ENCODE measurements at places on chromosomes 11 and 22. TPM values are rescaled to one million over a fixed set of nuclear protein-coding genes. Genes with fewer than 3 reads are reported as not detected.

CDC42EP1 gene
- total RNA-seq: 0.42 TPM

GRCh38 chr11:43997022-43997660, 50.6 kb upstream of the ACCSL start:
- H3K27ac ChIP-seq: no peak overlapping the region
- H3K36me3 ChIP-seq: no peaks in the 10 kb centered on the region
- H3K4me3 ChIP-seq: no peak overlapping the region
- H3K27me3 ChIP-seq: peaks cover 9% of the 10 kb centered on the region
- H3K4me1 ChIP-seq: no peaks in the 10 kb centered on the region
- DNase-seq: no peak

OR2AG1 gene
- not detected for total RNA-seq

DNA sequence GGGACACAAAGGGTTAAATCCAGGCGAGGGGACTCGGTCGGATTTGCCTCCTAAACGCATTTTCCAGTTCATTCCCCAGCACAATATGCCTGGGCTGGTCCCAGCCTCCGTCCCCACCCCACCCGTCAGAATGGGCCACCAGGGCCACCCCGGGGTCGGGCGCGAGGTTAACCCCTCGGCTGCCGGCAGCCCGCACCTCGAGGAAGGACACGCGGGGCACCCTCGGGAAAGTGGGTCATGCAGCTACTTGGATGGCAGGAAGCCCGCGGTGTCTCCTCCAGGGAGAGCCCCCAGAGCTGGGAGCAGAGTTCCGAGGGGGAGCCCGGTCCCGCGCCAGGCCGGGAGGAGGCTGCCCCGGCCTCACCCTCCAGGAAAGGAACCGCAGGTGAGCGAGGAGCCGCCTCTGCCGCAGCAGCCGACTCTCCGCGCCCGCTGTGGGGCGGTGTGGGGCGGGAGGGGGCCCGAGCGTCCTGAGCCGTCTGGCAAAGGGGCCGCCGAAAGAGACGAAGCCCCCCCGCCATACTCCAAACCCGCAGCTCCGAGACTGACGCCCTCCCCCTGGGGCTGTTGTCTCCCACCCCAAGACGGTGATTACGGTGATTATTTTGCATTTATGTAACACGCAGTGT, 1.4 kb downstream of the NECTIN1 start:
- H3K27me3 ChIP-seq: peaks cover 57% of the 10 kb centered on the region
- H3K27ac ChIP-seq: no peak overlapping the region
- H3K36me3 ChIP-seq: no peaks in the 10 kb centered on the region
- peak overlapping the region; percentile 65 for H3K4me3 ChIP-seq

DNA sequence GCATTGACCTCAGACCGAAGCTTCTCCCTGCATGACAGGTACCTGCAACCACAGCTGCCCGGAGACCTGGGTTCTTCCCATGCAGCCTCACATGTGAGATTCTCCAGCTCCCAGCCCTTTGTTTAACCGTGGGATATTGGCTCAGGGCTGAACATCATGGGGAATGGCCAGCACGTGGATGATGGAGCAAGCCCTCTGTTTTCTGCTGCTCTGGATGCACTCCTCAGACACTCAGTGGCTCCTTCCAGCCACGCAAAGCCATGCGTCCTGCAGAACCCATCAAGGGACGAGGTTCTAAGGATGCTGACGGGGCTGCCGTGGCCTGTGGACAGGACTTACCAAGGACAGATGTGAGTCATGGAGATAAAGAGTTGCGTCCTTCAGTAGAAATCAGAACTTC, 639.1 kb downstream of the BRD1 start:
- no peak for DNase-seq
- H3K36me3 ChIP-seq: no peaks in the 10 kb centered on the region
- no peak overlapping the region for H3K4me3 ChIP-seq
- no peak overlapping the region for H3K27ac ChIP-seq

DNA sequence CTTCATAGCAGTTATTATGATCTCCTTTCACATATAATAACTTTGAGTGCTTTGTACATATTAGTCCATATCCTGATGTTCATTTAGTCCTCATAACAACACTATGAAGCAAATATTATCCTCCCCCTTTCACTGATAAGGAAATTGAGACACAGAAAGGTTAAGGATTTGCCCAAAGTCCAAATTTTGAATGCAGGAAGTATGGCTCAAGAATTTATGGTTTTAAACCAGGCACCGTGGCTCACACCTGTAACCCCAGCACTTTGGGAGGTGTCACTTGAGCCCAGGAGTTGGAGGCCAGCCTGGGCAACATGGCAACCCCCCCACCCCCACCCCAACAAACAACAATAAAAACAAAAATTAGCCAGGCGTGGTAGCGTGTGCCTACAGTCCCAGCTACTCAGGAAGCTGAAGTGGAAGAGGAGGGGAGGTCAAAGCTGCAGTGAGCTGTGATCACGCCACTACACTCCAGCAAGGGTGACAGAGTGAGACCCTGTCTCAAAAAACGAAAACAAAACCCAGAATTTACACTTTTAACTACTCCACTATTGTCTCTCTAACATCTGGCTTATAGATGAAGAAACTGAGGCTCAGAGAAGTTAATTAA, 8.6 kb downstream of the CCDC34 start:
- H3K4me1 ChIP-seq: peaks cover 7% of the 10 kb centered on the region
- no peaks in the 10 kb centered on the region for H3K27me3 ChIP-seq
- no peak overlapping the region for H3K4me3 ChIP-seq

DNA sequence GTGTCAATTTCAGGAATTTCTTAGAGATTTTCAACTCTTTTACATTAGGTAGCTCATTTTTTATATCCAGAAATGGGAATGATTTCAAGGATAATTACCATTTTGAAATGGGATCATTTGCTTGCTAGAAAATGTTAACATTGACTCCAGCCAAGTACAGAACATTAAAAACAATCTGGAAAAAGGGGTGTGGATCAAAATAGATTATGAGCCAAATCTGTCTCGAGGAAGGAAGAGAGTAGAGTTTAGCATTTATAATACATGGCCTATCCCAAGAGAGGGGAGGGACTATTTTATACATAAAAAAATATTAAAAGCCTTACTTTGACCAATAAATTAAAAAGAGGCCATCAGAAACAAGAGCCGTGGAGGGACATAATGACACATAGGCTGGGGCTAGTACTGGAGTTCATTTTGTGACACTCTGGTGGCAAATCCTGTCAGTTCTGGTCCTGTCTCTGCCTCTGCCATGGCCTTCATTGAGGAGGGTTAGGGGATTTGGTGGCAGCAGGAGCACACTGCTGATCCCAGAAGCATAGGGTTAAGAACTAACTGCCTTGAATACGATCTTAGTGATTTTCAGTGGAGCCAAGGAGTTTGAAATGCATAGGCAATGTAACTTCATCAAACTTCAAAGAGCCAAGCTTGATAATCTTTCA, 20.4 kb downstream of the PPP6R3 start:
- H3K27me3 ChIP-seq: no peaks in the 10 kb centered on the region
- H3K27ac ChIP-seq: no peak overlapping the region
- peaks cover 30% of the 10 kb centered on the region for H3K4me1 ChIP-seq
- no peak for DNase-seq
- peaks cover 52% of the 10 kb centered on the region for H3K36me3 ChIP-seq

NAV2 gene
- 0.67 TPM for total RNA-seq

- no peak for DNase-seq
- H3K4me3 ChIP-seq: no peak overlapping the region
- H3K27ac ChIP-seq: no peak overlapping the region
- peaks cover 30% of the 10 kb centered on the region for H3K4me1 ChIP-seq
- H3K27me3 ChIP-seq: no peaks in the 10 kb centered on the region
These were observed 43.7 kb upstream of the SUSD2 start for GRCh38 chr22:24137595-24137994.

DNA sequence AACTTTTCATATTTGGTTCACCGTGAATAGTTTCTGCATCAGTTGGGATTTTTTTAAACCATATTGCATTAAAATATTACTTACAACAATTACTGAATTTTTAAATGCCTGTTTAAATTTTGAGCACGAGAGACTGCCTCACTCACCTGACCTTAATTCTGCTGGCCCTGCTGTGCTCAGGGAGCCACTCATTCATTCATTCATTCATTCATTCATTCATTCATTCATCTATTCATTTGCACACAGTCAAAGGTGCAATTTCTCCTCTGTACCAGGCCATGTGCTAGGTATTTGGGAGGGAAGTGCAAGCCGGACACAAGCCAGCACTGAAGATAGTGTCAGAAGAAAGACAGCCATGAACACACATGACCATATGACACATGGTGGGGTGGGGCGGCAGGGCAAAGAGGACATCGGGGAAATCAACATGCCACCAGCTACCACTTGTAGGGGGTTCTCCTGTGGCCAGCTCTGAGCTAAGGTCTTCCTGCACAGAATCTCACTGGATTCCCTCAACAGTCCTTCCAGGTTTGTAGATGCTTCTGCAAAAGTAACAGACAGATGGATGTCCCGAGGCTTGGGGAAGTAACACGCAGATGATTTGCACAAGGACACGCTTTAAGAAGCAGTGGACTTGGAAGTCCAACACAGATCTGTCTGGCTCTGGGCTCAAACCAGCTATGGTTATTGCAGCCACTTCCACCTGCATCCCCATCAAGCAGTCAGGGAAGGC, 568 bp upstream of the CSF2RB start:
- H3K27ac ChIP-seq: no peak overlapping the region
- peaks cover 11% of the 10 kb centered on the region for H3K4me1 ChIP-seq
- no peak for DNase-seq
- peaks cover under 1% of the 10 kb centered on the region for H3K36me3 ChIP-seq
- H3K4me3 ChIP-seq: no peak overlapping the region

POU2AF2 gene
- not detected for total RNA-seq

- peaks cover 35% of the 10 kb centered on the region for H3K36me3 ChIP-seq
- H3K27ac ChIP-seq: peak overlapping the region; percentile 77
- peak overlapping the region; percentile 52 for H3K4me3 ChIP-seq
- DNase-seq: no peak
- H3K27me3 ChIP-seq: no peaks in the 10 kb centered on the region
These were observed 6.8 kb downstream of the EED start for GRCh38 chr11:86251345-86251744.

DNA sequence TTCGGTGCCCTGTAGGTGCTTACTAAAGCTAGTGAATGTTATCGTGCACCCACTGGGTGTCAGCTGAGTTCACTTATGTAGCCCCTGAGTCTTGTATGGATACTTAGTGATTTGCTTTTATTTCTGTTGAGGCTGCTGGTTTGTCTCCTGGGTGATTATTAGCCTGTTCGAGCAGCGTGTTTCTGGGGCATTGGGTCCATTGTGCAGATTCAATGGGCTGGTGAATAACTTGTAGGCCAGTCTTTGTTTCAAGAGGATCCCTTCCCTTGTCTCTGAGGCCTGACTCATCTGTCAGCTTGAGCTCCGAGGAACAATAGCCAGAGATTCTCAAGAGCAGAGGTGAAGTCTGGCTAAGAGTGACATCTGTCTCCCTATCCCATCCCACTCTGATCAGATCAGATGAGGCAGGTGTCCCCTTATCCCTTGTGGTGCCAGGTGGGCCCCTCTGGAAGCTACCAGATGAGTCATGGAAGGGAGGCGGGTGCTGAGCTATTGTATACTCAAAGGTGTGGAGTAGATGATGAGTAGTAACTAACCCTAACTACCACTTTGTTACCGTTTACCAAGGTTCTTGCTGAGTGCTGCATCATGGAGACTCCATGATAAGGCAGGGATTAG, 3.7 kb downstream of the MIAT start:
- no peaks in the 10 kb centered on the region for H3K27me3 ChIP-seq
- no peak overlapping the region for H3K4me3 ChIP-seq
- H3K36me3 ChIP-seq: peaks cover 16% of the 10 kb centered on the region
- H3K27ac ChIP-seq: peak overlapping the region; percentile 6

- H3K27ac ChIP-seq: peak overlapping the region; percentile 40
- H3K4me1 ChIP-seq: peaks cover 56% of the 10 kb centered on the region
- no peak for DNase-seq
- H3K27me3 ChIP-seq: no peaks in the 10 kb centered on the region
These were observed 5.6 kb upstream of the ANKRD13D start for GRCh38 chr11:67283481-67283963.

APBB1 gene
- total RNA-seq: 38.7 TPM

DNA sequence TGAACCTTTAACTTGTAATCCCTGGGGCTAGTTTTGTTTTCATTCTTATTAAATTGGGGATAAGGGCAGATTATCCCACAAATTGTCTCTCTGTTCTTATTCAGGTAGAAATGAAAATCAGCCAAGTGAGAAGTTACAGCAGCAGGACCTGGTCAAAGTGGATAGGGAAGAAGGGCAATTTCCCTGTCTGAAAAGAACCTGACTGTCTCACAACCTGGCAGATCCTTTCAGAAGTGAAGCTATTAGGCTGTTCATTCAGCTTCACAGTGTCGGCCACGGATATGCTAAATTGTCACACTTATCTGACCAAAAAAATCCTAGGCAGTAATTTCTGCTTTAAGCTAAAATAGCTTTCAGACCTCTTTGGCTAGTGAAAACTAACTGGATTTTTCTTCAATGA, 712.6 kb upstream of the ANO5 start:
- no peaks in the 10 kb centered on the region for H3K36me3 ChIP-seq
- no peaks in the 10 kb centered on the region for H3K27me3 ChIP-seq
- no peak overlapping the region for H3K27ac ChIP-seq
- no peaks in the 10 kb centered on the region for H3K4me1 ChIP-seq

ART5 gene
- not detected for total RNA-seq

DNA sequence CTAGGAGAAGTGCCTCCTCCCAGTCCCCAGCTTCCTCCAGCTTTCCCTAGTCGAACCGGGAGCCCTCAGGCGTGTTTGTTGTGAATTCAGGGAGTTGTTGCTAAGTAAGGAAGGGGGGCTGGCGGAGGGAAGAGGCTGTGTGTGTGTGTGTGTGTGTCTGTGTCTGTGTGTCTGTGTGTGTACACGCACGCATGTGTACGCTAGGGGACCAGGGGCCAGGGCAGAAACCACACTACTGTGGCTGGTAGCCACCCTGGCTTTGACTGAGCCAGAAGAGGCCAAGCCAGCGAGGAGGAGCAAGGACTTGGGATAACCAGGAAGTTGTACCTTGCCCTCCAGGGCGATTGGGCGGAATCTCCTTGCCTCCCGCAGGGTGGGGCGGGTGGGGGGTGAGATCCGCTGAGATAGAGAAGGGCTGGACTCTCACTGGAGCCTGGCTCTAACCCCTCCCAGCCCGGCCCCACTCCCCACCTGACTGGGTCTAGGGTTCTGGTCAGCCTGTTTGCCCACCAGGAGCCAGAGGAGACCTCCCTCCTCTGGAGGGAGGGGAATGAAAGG, 7.5 kb downstream of the BCL9L start:
- no peaks in the 10 kb centered on the region for H3K27me3 ChIP-seq
- H3K36me3 ChIP-seq: peaks cover 2% of the 10 kb centered on the region
- H3K4me3 ChIP-seq: peak overlapping the region; percentile 65
- peak overlapping the region; percentile 93 for H3K27ac ChIP-seq
- peak; percentile 55 for DNase-seq

HOATZ gene
- not detected for total RNA-seq

DAGLA gene
- total RNA-seq: not detected

NCR3LG1 gene
- 0.47 TPM for total RNA-seq

GRCh38 chr22:28051787-28052356, 132.8 kb upstream of the PITPNB start:
- H3K36me3 ChIP-seq: no peaks in the 10 kb centered on the region
- no peak overlapping the region for H3K4me3 ChIP-seq
- peak; percentile 48 for DNase-seq

DNA sequence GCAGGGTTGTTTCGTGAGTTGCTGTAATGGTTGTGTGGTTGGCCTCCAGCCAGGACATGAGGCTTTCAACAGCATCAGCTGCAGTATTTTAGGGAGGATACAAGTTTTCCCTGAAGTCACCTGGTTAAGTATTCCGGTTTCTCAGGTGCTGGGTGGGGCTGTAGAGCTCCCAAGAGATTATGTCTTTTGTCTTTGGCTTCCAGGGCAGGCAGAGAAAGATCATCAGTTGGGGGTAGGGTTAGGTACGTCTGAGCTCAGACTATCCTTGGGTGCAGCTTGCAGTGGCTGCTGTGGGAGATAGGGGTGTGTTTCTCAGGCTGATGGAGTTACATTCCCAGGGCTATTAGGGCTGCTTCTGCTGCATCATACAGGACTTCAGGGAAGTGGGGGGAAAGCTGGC, 47.5 kb upstream of the MRGPRX1 start:
- no peak overlapping the region for H3K27ac ChIP-seq
- H3K4me3 ChIP-seq: no peak overlapping the region
- no peaks in the 10 kb centered on the region for H3K27me3 ChIP-seq
- DNase-seq: no peak
- H3K4me1 ChIP-seq: no peaks in the 10 kb centered on the region
- H3K36me3 ChIP-seq: no peaks in the 10 kb centered on the region

Data from activated CD8-positive, alpha-beta memory T cell treated with anti-CD3 and anti-CD28 coated beads, Interleukin-2, amount 10 ng/mL, durations not matched to agents 7 days and 5 days (primary cell).